T-cell (primary cell): ENCODE measurements at places on chromosomes 12 and 14. TPM values are rescaled to one million over a fixed set of nuclear protein-coding genes. Genes with fewer than 3 reads are reported as not detected.

DNA sequence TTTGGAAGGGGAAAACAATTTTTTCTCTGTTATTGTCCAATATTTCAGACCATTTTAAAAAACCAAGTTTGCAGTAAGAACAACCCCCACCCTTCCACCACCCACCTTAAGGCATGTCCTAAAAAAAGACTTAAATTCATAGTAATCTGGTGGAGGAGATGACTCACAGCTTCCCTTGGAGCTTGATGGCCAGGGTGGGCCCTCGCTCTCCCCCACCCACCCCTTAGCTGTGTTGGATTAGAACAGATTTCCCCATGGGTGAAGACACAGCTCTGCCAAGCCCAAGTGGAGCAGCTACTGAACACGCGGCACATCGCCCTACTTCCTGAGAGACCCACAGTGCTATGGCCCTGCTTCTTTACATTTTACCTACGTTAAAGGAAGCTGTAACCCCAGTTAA lies 140.3 kb downstream of the GCH1 start:
- no peak for DNase-seq

DNA sequence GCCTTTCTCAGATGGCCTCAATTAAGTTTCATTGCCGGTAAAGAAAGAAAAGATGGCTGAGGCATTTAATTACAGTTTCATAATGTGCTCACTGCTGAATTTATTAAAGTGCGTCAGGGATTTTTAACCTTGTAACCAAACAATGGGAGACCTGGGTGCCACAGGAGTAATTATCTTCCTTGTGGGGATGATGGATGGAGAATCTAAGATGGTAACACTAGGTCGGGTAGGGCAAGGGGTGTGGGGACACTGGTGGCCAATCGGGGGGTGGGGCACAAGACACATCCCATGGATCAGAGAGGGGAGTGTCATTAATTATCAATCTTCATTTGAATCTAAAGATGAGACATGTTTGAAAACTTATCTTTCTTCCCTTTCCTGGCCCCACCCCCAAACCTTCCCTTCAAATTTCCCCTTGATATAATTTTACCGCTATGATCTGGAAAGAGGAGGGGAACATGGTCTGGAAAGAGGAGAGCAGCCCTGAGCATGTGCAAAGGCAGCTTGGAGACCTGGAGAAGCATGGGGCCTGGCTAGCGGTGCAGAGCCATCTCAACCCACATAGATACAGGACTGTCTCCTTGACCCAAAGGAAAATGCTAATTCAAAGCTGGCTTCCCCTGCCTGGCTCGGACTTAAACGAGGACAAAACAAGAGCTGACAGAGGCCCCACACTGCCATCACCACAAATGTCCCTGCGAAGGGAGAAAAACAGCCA lies 231.3 kb upstream of the NOS1 start:
- no peak for DNase-seq

GRCh38 chr12:843609-844008 lies 91.2 kb downstream of the WNK1 start:
- no peak for DNase-seq

- no peak for DNase-seq
Observed at GRCh38 chr12:98224584-98225221, 290.7 kb upstream of the TMPO start.

DNA sequence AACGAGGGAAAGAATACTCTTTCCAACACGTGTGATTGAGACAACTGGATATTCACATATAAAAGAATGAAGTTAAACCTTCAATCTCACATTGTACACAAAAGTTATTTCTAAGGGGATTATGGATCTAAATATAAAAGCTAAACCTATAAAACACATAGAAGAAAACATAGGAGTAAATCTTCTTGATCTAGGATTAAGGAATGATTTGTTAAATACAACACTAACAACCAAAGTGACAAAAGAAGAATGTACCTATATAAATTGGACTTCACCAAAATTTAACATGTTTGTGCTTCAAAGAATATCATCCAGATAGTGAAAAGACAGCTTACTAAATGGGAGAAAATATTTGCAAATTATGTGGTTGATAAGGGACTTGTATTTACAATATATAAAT lies 36.9 kb upstream of the DLGAP5 start:
- no peak for DNase-seq

GRCh38 chr12:24718617-24719016 lies 230.3 kb downstream of the BCAT1 start:
- no peak for DNase-seq

DNA sequence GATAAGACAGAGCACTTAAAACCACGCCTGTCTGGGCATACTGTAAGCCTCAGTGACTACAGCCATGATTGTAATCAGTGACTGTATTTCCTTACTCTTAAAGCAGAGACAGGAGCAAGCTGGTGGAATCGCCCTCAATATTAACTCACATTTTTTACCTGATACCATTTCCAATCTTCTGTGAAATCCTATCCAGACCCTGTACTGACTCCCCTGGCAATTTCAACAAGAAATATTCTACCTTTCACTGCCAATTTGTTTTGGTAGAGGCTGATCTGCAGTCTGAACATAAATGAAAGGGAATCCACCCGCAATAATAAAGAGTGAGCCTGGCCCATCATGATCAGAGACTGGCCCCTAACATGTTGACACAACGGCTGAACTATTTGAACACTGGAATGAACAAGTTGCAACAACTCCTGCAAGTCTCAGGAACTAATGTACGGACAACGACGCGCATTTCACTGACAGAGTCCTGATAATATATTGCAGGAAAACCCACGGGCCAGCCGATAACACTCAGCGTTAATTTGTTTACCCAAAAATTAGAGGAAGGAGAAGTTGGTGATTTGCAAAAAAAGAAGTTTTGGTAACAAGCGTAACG lies 195.5 kb upstream of the BTG1 start:
- no peak for DNase-seq

GRCh38 chr12:1567852-1568251 lies 26.5 kb downstream of the FBXL14 start:
- no peak for DNase-seq

GRCh38 chr12:19025582-19025981 lies 104.0 kb upstream of the PLEKHA5 start:
- no peak for DNase-seq

DNA sequence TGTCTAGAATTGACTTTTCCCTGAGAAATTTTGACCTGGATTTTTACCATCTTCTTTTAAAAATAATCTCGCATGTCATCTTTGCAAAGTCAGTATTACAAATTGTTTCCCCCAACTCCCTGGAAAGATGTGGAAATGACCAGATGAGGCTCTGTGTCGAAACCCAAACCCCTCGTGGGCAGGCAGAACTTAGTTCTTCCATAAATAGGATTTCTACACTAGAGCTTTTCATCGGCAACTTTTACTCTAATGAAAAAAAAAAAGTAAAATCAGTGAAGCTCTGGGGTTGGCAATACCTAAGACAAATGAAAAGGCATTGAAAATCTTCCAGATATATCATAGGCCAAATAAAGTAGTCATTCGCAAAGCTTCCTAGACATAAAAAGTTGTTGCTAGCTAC lies 17.0 kb downstream of the SSPN start:
- no peak for DNase-seq

DNA sequence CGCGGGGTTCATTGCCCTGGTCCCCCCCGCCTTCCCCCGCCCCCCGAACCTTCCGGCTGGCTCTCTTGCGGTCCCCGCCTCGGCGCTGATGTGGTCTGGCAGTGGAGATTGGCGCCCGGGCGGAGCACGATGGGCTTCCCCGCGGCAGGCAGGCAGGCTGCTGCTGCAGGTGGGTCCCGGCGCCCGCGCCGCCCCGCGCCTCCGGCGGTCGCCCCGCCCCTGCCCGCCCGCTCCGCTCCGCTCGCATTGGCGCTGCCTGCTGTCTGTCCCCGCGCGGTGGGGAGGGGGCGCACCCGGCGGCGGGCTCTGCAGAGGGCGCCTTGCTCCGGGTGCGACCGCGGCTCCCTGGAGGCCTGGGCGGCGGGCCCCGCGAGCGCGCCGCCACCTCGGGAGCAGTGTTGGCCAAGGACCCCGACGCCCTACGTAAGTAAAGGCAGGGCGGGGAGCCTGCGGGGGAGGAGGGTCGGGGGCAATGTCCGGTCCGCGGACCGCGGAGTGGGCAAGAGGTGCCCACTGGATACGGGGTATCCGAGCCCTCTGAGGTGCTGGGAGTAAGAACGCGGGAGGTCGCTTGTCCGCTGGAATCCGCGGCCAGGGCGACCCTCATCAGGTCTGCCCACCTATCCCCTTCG lies at the start of gene AKAP5:
AKAP5 (plus strand) TSS at position 309 of the 632 bp plus-strand sequence. CDS start 2,896 bp downstream, outside the sequence.
- DNase-seq = peak; percentile 63

GRCh38 chr12:117361347-117361751 lies at the start of gene NOS1:
TSS of gene NOS1 (minus strand) at chr12:117361626. CDS start at chr12:117331069, 30,557 bp downstream.
- no peak for DNase-seq

- DNase-seq = no peak
Observed at GRCh38 chr12:116600959-116601918, 42.1 kb downstream of the MAP1LC3B2 start.

GRCh38 chr14:29941401-29941800 lies 13.8 kb upstream of the PRKD1 start:
- no peak for DNase-seq

- DNase-seq = no peak
Observed at GRCh38 chr14:99670361-99671234, 13.5 kb upstream of the CYP46A1 start.

- no peak for DNase-seq
Observed at GRCh38 chr12:97758586-97758985, 296.0 kb downstream of the RMST start.

DNA sequence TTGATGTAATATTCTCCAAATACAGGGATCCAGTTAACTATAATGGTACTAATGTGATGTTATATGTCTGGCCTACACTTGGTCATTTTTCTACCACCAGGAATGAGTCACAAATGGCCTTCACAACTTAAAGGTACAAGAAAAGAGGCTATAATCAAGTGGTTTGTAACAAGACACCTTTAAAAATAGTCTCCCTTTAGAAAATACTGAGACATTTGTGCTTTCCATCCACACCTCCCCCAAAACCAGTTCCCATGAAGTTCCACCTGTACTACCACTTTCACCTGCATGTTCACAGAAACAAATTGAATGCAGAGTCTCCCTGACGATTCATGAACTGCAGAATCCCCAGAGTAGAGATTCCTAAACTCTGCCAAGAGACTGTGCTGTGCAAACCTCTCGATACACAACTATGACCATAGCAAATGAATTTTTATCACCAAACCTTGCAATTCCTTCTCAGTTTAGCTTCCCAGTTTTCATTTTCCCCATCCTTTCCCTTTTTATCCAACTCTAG lies 6.0 kb downstream of the BTG1 start:
- DNase-seq = no peak

- DNase-seq = no peak
Observed at GRCh38 chr14:31118892-31119291, 88.7 kb downstream of the HECTD1 start.

DNA sequence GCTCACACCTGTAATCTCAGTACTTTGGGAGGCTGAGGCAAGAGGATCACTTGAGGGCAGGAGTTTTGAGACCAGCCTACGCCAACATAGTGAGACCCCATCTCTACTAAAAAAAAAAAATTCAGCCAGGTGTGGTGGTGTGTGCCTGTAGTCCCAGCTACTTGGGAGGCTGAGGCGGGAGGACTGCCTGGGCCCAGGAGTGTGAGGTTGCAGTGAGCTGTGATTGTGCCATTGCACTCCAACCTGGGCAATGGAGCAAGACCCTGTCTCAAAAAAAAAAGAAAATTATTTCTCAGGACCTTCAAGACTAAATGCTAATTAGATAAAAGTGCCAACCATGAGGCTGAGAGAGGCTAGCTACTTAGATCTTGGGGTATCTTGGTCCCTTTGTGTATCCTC lies 23.5 kb downstream of the OTUB2 start:
- no peak for DNase-seq

GRCh38 chr12:70788774-70789173 lies 131.8 kb downstream of the PTPRR start:
- no peak for DNase-seq

- no peak for DNase-seq
Observed at GRCh38 chr12:479161-479560, 19.4 kb downstream of the B4GALNT3 start.

- DNase-seq = peak; percentile 31
Observed at GRCh38 chr12:51351913-51352532, 5.5 kb upstream of the CELA1 start.

The RFX4 gene
- not detected for total RNA-seq

The COA8 gene
- total RNA-seq = 22.3 TPM

The GON7 gene
- total RNA-seq = 9.2 TPM

The C12orf76 gene
- 28.9 TPM for total RNA-seq

The IL26 gene
- 0.39 TPM for total RNA-seq

The ATP23 gene
- total RNA-seq = 9.7 TPM

The ASCL4 gene
- total RNA-seq = not detected

The RHEBL1 gene
- 2.5 TPM for total RNA-seq

The KIF26A gene
- 0.73 TPM for total RNA-seq

The GPD1 gene
- 0.68 TPM for total RNA-seq

The GPR84 gene
- not detected for total RNA-seq
